Uterus (tissue), 4 donors: ENCODE measurements at places on chromosomes 2 and 18.

DNA sequence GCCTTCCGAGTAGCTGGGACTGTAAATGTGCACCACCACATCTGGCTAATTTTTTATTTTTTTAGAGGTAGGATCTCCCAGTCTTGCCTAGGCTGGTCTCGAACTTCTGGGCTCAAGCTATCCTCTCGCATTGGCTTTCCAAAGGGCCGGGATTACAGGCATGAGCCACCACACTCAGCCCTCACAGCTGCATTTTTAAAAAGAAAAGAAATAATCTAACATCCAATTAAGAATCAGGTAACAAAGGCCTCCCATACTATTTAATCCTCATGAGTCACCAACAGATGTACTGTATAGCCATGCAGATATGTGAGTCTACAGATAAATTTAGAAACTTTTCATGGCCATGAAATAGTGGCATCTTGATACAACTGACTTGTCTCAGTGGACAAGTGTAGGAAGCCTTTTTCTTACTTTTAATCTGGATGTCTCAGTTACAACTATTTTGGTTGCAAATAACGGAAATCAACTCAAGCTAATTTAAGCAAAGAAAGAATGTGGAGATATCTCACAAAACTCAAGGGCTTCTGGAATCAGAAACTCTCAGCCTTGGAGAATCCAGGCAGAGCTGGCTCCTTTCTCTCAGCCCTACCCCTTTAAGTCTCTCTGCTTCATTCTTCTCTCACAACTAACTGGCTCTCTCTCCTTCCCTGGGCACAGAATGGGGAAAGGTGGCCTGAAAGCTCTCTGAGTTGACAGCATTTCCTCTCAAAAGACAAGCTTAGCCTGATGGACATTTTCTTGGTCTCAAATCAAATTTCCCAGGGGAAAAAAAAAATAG lies 12.8 kb upstream of the PPM1B start:
- DNase-seq = no peak

DNA sequence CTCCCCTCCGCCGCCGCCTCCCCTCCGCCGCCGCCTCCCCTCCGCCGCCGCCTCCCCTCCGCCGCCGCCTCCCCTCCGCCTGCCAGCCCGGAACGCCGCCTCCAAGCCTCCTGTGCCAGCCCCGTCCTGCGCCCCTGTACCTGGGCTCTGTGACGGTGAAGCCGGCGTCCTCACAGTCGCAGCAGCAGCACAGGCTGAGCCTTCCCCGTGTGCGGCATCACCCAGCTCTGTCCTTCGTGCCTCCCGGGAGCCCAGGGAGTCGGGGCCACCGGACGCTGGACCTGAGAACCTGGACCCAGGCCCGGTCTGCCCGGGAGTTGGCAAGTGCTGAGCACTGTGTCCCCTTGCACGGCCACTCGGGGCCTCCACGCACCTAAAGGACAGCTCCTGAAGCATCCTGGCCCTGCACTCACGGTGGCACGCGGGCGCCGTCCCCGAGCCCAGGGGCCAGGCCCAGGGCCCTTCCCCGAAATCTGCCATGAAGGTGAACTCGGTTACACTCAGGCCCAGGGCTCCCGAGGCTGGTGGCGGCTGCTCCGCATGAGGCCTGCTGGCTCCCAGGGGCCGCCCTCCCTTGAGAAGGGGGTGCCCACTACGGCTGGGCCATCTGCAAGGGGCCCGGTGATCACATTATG lies 32.9 kb downstream of the RTP5 start:
- no peak for DNase-seq

- DNase-seq = no peak
Measured at GRCh38 chr2:83160571-83160970, 1298.5 kb downstream of the SUCLG1 start.

DNA sequence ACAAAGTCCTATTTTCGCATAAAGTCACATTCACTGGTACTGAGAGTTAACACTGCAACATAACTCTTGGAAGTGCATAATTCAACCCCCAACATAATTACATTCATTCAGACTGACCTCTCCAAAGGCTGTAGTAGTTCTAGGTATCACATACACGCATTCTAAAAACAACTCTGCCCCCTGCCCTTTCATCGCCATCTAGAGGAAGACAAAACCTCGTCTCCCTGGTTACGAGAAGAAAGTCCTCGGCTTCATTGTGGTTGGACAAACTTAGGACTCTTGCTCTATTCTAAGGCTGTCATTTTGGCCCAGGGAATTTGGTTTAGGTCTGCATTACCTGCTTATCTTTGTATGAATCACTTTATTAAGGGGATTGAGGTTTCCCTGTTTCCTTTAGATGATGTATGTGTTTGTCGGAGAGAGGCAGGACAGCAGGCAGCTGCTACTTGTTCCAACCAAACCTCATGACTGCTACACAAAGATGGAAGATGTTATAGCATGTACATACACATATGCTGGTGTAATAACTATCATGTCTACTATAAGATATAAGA lies 215.4 kb upstream of the NRXN1 start:
- DNase-seq = no peak
